ENCODE measurements at places on chromosomes 3 and 15.

GRCh38 chr3:119536757-119537156 lies 22.7 kb downstream of the CD80 start:
- DNase-seq, result no peak

- no peak for DNase-seq
Measured at GRCh38 chr3:183725387-183725786, 27.8 kb downstream of the YEATS2 start.

DNA sequence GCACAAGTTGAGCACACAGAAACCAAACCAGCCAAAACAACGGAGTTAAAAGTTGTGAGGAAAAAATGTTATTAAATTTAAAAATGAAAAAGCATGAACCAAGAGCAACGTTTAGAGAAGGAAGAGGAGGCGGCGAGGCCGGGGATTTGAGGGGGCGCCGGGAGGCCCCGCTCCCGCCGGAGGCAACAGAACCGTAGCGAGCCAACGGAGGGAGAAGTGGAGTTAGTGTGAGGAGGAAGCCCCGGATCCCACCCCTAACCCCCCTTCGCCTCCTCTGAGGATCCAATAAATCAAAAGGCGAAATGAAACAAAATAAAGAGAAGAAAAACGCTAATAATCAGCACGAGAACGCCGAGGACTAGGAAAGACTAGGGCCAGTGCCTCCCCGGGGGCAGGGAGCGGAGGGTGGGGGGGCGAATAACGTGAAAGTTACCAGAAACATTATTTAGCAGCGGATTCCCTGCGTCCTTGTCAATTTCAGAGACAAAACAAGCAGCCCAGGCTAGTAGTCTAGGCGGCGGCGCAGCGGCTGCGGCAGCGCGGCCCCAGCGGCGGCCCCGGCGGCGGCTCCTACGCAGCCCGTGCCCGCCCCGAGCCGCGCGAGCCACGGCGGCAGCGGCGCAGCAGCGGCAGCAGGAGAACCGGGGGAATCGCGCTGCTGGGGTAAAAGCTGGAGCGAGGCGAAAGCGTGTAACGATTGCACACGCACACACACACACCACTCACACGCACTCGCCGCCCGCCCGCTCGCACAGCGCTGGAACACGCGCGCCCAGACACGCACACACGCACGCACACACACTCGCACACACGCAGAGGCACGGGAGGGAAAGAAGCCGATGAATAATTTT lies 1.7 kb downstream of the MEIS2 start:
- DNase-seq, result peak; percentile 52

- no peak for DNase-seq
Measured at GRCh38 chr3:72395776-72396311, 452.4 kb downstream of the SHQ1 start.

GRCh38 chr15:63038926-63039673 lies 3.4 kb upstream of the TPM1 start:
- DNase-seq, result no peak

GRCh38 chr3:171230865-171231264 lies 204.3 kb upstream of the SLC2A2 start:
- DNase-seq, result no peak

DNA sequence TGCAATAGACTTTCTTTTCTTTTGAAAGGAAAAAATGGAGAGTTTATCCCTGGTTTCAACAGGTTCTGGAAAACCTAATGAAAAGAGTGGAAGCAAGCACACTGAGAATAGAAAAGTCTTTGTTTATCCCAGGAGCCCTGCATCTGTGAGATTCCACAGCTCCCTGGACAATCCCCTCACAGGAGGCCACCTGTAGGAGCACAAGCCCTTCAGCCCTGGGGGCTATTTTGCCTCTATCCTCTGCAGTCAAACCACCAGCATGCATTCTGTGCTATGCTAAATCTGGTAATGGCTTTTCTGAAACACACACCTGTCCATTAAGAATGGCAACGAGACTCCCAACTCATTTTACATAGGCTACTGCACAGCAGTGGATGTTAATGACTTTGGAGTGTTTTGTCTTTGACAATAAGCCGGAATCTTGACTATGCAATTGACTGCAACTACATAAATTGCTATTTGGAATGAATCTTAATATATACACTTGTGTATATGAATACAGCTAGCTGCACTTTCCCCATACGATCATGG lies 369.4 kb downstream of the NR2F2 start:
- no peak for DNase-seq

DNA sequence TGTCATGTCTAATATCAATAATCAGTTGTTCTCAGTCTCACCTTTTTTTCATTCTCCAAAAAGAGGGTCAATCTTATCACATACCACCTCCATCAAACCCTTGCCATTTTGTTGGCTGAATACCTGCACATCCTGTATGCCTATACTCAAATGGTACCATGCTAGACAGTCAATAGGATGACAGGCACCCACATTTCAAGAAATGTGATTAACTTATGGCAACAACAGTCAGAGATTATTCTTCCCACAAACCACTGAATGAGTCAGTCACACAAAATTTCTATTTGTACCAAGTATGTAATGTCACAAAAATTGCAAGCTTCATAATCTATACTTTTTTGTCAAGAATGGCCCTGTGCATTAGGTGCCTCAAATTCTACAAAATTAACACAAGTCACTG lies 5.1 kb upstream of the SLC27A2 start:
- DNase-seq, result no peak

- DNase-seq, result no peak
Measured at GRCh38 chr3:106025151-106025722, 156.4 kb upstream of the CBLB start.

- DNase-seq, result no peak
Measured at GRCh38 chr15:55197362-55197705, 593 bp upstream of the RSL24D1 start.

DNA sequence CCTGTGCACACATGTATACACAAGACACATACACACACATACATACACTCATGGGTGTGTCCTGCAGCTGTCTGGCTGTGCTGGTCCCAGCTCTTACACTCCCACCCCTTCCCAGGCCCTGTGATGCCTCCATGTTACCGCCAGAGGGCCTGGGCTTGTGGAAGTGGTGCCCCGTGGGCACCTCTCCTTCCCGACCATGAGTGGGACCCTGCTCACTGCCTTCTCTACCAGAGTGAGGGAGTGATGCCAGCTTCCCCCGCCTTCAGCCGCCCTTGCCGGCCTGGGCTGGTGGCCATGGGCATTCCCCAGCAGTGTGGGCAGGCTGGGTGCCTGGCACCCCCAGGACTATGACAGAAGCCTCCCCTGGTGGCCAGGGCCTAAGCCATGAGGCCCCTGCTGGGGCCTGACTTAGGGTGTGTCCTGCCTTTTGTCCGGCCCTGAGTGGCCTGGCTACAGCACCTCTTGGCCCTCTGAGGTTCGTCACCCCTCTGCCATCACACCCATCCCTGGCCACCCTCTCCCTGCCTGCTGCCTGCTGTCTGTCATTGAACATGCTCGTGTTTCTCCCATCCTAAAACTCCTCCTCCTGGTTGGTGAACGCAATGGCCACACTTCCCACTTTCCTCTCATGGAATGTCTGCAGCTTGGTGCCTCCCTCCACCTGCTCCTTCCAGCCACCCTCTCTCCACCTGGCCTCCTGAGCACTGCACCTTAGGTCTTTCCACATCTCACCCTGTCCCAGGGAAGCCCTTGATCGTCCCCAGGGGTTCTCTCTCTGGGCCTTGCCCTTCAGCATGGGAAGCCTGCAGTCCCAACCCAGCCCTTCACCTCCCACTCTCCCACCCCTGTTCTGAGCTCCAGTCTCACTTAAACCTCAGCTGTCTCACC lies 14.6 kb downstream of the HDAC11 start:
- peak; percentile 2 for DNase-seq

DNA sequence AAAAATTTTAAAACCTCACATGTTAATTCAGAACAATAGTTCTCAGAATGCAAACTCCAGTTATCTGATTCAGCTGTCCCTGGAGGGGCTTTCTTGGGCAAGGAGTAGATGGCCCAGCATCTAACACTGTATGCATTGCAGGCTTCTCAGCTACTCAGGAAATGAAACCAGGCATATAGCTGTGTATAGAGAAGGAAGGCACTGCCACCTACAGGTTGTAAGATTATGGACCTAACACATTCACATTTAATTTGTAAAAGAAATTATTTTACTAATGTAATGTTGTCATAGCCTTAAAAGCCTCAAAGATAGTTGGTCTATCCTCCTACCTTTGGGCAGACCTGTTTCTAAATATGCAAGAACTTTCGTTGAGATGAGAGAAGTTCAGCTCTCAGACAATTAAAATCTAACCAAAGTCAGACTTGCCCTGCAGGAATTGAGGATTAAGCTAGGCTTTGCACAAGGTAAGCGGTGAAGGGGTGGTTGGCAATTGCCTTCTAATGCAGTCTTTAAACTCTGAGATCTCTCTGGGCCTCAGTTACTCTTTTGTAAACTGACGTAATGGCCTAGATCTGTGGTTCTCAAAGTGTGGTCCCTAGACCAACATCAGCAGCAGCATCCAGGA lies 132.8 kb upstream of the SLC24A5 start:
- DNase-seq, result peak; percentile 61

DNA sequence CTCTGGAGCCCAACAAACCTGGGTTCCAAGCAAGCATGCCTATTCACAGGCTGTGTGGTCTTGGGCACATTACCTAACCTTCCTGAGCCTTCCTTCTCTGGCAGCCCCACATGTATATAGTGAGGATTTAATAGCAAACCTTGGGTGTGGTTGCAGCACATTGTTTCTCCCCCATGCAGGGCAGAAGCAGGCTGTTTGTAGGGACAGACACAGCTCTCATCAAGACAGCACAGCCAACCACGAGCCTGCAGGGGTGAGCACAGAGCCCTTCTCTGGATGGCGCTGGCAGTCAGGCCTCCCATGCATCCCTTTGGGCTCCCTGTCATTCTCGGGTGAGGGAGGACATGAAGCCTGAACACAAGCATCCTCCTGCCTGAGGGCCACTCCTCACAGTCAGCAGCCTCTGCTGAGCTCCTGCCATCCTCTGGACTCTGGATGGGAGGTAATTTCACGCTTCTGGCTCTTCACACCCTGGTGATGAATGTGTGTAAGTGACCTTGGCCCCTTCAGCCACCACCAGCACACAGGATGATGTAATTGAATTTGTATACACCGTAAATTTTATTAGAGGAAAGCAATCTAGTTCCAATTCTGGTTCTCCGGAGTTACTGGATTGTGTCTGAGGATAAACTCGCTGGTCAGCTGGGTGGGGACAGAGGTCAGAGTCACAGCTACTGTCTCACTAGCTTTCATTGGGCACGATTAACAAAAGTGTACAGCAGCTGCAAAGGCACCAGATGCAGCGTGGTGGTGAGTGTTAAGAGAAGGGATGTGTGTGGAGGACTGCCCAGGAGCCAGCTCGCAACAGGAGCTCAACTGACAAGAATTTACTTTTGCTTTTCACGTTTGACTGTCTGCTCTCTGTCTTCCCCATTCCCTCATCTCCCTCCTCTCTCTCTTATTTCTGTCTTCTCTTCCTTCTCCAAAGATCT lies 118.1 kb downstream of the CLSTN2 start:
- peak; percentile 60 for DNase-seq

- DNase-seq, result no peak
Measured at GRCh38 chr3:158568784-158569183, 2.2 kb upstream of the MLF1 start.

DNA sequence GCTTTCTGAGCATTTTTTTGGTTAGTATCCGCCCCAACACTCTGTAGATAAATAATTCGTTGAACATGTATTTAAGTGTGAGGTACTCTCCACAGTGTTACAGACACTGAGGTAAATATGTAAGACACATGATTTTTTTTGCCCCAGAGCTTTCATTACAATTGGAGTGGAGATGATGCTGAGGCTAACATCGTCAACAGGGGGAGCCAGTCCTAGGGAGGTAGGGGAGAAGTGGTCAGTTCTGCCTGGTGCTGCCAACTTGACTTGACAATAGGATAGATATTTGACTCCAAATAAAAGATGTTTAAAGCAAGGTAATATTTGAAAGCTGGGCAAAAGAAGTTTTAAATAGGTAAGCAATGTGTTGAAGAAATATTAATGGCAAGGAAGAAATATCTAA lies 295.7 kb downstream of the UNC13C start:
- no peak for DNase-seq

DNA sequence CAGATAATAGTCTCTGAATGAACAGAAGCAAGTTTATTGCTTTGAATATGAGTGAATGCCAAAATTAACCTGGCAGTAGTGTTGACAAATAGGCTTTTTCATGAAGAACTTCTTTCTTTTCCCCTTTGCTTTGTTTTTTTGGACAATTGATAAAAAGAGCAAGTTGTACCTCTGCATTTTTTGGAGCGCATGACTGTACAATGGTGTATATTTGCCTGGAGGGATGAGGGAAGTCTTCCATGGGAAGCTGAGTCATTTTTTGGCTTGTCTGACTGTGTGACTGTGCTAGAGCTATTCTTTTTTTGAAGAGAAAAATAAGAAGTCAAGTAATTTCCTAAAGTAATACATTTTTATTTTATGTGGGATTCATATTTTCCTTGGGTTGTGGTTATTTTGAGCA lies 186.9 kb downstream of the KLHL25 start:
- DNase-seq, result no peak

DNA sequence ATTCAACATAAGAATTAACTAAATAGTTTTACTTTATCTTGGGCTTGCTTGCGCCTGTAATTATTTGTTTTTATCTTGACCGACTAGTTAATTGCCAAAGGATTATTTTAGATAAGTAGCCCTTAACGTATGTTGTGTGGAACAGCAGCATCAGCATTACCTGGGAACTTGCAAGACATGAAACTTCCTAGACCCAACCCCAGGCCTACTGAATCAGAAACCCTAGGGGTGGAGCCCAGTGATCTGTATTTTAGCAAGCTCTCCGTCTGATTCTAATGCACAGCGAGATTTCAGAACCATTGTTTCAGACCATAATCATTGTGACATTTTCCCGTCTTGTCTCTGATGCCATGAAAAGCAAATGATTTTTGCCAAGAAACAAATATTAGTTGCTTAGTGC lies 31.1 kb downstream of the FILIP1L start:
- DNase-seq, result no peak

GRCh38 chr3:127927829-127928604 lies 13.0 kb downstream of the KBTBD12 start:
- peak; percentile 7 for DNase-seq

DNA sequence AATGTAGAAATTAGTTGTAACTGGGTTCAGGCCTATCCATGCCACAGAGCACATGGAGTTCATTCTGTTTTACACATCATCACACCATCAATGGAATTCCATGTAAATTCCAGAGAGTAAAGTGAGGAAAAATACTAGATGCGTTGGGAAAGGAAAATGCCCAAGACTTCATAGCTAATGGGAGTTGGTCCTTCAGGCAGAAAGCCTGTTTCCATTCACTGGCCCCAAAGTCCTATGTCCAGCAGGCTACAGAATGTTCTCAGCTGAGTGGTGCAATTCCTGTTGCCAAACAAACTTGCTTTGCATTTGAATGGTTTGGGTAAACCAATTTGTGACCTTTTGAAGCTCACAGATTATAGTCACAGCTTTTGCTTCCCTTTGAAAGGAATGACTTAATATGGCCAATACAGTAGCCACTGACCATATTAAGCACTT lies 164.6 kb upstream of the PFN2 start:
- DNase-seq, result no peak

- DNase-seq, result no peak
Measured at GRCh38 chr15:30001602-30002001, 81.2 kb upstream of the GOLGA8J start.

DNA sequence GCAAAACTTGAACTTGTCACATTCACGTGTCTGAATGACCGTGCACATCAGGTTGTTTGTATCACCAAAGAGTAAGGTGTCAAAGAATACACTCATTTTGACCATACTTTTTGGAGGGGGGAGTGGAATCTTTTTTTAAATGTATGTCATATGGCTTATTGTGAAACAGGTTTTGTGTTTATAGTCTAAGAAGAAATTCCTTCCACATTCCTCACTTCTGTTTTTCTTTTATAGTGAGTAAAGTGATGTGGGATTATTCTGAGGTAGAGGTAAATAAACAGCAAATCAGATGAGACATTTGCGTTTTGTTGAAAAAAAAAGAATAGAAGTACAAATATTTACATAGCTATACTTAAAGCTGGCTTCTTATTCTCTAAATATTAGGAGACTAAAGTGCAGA lies 33.0 kb downstream of the SRP14 start:
- no peak for DNase-seq
